ENCODE measurements at places on chromosomes 5 and 9. TPM values are rescaled to one million over a fixed set of nuclear protein-coding genes. Genes with fewer than 3 reads are reported as not detected.

DNA sequence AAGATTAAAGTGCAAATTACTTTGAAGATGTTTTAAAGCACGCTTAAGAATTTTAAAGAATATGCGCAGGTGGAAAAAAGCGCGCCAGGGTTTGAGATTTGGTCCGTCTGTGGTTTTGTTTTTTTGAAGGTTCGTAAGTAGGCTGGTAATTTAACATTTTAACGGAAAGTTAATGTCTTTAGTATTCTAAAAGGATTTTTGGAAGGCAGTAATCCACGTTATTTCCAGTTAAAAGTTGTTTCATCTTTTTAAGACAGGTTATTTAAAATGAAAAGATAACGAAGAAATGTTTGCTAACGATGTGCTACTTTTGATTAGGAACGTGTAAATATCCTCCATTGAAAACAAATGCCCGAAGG lies 1.9 kb downstream of the DMRT1 start:
- no peak for DNase-seq

Gene HEMGN
- total RNA-seq, result not detected

DNA sequence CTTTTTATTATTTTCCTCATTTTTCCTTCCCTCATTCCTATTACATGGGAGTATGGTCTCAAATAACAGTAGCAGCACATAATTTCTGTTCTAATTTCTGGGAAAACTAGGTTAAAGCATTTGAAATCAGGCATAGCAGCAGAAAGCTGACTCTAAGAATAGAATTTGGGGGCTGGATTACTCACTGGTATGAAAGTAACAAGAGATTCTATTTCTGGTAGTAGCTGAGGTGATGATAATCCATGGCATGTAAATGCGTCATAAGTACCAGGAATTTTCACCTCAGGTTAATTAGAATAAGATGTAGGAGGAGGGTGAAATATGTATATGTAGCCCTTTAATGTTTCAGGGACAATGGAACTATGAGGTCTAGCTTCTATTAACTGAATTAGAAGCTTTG lies 662.0 kb downstream of the PTPRD start:
- DNase-seq, result no peak

Gene PCDHA1
- total RNA-seq, result 0.45 TPM

All from H4 (cell line).